Right forelimb (tissue), 1 donor: ENCODE measurements at places on chromosomes 3 and 15.
A peak's percentile ranks its signal among the peaks of the same experiment; 100 is the strongest.

- peak; percentile 39 for DNase-seq
Measured at GRCh38 chr15:100898152-100898490, 18.5 kb downstream of the ALDH1A3 start.

GRCh38 chr3:108100906-108101660 is 10.3 kb upstream of the CD47 start:
- DNase-seq, result no peak

- no peak for DNase-seq
Measured at GRCh38 chr15:25504307-25504706, 65.5 kb upstream of the UBE3A start.

- no peak for DNase-seq
Measured at GRCh38 chr3:59878038-59878427, 828.2 kb upstream of the CFAP20DC start.

DNA sequence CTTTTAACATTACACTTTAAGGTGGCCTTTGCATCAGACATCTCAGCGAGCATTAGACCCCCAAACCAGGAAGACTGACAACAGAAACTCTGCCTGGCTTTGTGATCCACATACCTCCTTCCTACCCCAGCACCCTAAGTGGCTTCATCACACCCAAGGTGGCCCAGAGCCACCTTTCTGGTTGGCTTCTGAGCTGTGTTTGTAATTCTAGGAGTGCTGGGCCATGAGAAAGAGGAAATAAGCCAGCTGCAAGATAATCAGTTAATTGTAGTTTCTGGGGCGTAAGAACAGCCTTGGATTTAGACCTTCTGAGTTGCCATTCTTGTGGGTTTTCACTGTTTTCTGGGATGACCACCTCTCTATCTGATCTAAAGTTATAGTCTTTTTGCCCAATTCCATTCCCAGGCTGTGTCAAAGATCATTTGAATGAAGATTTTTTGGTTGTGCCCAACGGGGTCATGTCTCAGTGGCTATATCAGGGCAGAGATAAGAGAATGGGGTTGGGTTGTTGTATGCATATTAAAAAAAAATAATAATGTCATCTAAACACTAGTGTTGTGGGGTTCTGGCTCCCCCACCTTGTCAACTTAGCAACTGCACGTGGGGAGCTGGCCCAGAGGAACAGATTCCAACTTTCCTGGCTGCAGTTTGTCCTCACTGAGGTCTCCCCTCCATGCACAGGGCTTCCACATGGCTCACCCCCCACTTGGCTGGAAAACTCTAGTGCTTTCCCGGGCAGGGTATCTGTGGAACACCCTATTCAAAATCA is 234.8 kb upstream of the WNT5A start:
- no peak for DNase-seq

DNA sequence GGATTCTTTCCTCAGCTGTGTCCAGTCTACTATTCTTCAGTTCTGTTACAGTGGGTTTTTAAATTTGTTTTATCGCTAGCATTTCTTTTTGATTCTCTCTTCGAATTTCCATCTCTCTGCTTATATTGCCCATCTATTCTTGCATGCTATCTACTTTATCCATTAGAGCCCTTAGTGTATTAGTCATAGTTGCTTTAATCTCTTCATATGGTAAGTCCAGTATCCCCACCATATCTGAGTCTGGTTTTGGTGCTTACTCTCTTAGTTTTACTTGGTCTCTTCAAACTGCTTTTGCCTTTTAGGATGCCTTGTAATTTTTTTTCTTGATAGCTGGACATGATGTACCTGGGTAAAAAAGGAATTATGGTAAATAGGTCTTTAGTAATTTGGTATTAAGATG is 9.1 kb downstream of the TIMMDC1 start:
- DNase-seq, result no peak

DNA sequence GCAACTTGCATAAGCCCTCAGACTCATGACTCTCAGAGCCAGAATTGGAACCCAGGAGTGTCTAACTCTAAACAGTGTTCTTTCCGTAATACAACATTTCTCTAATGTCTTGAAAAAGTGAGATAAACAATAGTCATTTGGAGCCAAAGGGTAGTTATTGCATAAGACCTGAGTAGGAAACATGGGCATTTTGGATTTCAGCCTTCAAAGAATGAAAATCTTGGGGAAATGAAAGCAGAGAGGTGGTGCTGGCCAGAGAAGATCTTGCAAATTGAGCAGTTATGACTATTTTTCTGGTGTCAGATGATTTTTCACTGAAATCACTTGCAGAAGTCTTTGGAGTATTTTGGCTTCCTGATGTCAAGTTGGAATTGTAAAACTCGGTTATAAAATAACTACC is 379.4 kb downstream of the DIPK2A start:
- DNase-seq, result no peak

DNA sequence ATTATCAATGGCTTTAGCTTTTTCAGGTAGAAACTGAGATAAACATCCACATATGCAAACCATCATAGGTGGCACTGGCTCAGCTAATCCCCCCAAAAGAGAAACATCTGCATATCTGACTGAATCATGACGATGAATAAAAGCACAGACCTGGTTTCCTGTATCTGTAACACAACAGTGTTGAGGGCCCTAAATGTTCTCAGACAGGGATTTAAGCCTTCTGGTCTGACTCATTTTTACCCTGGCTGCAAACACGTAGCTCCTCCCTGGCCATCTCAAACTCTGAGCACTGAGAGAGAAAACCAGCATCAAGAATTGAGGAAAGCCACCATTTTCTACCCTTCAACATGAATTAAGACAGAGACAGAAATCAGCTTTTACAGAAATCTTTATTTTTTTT is 35.2 kb downstream of the GLB1 start:
- no peak for DNase-seq

- DNase-seq, result no peak
Measured at GRCh38 chr3:175192536-175192935, 333.4 kb downstream of the NAALADL2 start.

DNA sequence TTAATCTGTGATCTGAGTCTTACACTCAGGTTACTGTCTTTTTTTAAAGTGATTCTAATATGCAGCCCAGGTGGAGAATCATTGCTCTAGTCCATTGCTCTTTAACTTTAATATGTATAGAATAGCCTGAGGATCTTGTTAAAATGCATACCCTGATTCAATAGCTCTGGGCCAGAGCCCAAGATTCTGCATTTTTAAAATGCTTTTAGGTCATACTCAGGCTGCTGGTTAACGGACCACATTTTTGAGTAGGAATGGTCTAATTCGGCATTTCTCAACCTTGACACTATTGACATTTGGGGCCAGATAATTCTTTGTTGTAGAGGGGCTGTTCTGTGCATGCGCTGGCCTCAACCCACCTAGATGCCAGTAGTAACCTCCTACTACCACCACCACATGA is 20.9 kb upstream of the FSTL1 start:
- DNase-seq, result no peak

DNA sequence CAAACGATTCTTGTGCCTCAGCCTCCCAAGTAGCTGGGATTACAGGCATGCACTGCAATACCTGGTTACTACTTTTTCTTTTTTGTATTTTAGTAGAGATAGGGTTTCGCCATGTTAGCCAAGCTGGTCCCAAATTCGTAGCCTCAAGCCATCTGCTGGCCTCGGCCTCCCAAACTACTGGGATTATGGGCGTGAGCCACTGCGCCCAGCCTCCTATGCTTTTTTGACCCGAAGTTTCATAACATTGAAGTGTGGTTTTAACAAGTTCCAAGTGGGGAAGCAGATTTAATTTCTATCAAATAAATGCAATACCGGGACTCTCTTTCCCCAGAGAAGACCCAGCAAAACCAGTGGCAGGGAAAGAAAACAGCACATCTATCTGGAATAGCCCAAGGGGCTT is 13.7 kb downstream of the SH3BP5 start:
- no peak for DNase-seq

- DNase-seq, result no peak
Measured at GRCh38 chr3:167198949-167199600, 181.0 kb downstream of the ZBBX start.

GRCh38 chr3:99662838-99663570 is 24.6 kb downstream of the COL8A1 start:
- no peak for DNase-seq

DNA sequence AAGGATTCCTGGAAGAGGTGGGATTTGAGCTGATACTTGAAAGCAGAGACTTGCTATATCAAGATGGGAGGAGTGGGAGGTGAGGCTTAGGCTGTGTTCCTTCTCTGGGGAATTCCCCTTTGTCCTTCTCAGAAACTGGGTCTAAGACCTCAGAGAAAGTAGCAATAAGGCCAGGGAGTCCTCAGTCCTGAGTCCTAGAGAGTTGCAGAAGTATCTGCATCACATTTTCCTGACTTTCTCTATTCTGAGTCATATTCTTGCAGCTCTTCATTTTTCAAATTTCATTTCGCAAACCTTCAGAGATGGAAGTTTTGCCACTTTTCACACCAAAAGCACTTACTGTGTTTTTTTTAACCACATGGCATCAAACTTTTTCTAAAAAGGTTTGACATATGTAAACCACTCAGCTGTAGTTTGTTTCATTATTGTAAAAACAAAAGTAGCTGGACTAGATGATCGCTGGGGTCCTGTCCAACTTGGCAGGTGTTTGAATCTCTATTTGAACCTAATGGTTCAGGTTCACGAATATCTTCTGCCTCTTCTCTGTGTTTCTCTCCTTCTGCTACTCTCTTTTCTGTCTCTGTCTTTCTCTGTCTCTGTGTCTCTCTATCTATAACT is 21.3 kb downstream of the COLQ start:
- no peak for DNase-seq

GRCh38 chr3:176697284-176697889 is 499.9 kb downstream of the TBL1XR1 start:
- no peak for DNase-seq

- DNase-seq, result peak; percentile 82
Measured at GRCh38 chr15:70492240-70493177, 270.8 kb downstream of the UACA start.

GRCh38 chr3:143354342-143354741 is 234.8 kb downstream of the CHST2 start:
- DNase-seq, result no peak

DNA sequence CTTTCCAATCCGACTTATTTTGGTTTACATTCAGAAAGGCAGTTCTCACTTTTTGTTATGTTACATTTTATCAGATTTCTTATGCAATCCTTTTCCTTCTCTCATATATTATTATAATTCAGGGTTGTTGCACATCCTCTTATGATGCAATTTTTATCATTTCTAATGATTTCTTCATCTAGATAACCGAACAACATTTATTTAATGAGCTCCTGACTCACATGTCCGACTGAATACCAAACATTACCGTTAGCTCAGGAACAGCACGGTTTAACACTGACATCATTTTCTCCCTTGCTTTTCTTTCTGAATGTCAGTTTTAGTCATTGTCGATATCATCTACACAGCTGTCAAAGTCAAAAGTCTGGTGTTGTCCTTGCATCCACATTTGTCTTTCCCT is 199.2 kb downstream of the BCHE start:
- DNase-seq, result no peak

- DNase-seq, result no peak
Measured at GRCh38 chr3:31704591-31705179, 172.0 kb downstream of the STT3B start.

DNA sequence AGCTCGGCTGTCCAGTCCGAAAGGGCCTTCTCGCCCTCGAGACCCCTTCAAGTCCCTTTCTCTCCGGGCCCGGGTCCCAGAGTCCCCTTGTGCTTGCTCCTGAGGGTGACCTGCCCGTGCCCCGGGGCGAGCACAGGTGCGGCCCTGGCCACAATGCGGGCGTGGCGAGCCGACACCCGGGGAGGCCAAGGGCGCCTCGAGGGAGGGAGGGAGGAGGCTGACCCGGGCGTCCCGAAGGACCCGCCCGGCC is 810 bp upstream of the MEF2A start:
- DNase-seq, result no peak

GRCh38 chr15:70351391-70351790 is 253.7 kb upstream of the TLE3 start:
- no peak for DNase-seq

- DNase-seq, result no peak
Measured at GRCh38 chr15:39774688-39775267, 7.9 kb downstream of the FSIP1 start.

- DNase-seq, result no peak
Measured at GRCh38 chr3:66671291-66671690, 170.5 kb upstream of the LRIG1 start.

DNA sequence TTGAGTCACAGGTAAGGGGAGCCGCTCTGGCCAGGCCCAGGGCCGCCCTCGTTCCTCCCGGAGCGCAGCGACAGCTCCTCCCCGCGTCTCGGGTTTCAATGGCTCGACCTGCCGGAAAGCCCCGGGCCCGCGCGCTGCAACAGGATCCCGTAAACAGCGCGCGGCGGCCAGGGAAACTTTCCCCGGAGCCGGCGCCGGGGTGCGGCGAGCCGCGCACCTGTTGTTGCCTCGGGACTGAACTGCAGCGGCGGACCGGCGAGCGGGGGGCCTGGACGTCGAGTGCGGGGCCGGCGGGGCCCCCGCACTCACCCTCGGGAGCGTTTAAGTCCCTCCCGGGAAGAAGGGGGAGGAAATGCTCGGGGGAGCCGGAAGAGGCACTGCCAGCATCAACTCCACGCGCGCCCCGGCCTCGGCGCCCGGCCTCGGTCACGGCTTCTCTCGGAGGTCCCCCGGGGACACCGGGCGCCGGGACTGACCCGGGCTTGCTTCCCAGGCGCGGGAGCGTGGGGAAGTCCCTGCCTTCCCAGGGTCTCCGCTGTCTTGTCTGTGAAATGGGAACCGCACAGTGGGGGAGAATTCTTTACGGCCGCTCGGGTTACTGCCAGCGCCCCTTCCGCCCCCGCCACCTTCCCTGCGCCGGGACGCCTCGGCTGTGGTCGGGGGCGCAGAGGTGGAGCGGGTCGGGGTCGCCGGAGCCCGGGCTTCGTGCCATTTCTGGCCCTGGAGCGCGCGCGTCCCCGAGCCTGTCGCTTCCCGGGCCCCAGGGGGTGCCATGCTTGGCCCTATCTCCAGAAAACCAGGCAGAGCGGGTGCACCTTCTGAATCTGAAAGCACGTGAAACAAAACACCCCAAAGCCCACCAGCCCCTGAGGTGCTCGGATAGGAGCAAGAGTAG is 7.5 kb upstream of the PGPEP1L start:
- peak; percentile 83 for DNase-seq

DNA sequence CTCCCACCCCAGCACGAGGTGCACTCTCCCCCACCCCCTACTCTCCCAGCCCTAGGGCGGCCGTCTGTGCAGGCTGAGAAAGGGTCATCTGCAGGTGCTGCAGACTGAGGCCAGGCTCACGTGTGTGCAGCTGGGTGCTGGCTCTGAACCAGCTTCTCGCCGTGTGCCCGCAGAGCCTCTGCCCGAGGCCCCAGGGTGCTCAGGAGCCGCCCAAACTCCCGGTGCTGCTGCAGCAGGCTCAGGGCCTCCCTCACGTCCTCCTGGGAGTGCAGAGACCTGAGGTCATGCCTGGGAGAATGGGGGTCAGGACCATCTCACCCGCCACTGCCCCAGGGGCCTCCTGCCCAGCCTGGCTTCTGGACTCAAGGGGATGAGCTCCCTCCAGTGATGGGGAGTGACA is 17.2 kb downstream of the SPTBN5 start:
- DNase-seq, result no peak

GRCh38 chr3:87333393-87333892 is 57.1 kb upstream of the POU1F1 start:
- DNase-seq, result no peak
